ENCODE measurements at places on chromosomes 7 and 10. TPM values are rescaled to one million over a fixed set of nuclear protein-coding genes. Genes with fewer than 3 reads are reported as not detected.
A peak's percentile ranks its signal among the peaks of the same experiment; 100 is the strongest.

DNA sequence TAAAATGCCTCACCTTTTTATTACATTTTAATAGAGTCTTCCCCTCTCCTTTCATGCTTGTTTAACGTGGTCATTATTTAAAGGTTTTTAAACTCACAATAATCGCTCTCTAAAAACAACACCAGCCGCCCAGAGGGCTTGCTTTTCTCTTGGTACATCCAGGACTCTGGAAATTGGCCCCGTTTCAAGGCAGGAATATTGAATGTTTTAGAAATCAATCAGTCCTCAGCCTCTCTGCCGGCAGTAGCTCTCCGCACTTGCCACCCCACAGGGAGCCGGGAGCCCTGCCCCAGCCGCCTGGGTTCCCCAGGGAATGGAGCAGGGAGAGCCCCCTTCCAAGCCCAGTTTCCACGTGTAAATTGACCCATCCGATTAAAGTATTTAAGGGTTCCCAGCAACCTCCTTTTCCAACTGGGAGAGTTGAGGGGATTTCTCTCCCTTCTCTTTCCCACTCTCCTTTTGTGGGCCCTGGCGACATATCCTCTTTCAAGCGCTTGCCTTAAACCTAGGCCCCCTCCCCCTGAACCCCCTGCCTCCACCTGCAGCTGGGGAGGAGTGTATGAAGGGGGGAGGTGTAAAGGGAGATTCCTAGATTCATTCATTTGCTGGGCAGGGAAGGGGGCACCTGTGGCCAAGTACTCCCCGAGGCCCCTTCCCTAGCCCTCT, 1.9 kb downstream of the FGF8 start:
- no peak for DNase-seq

- DNase-seq, result no peak
Observed at GRCh38 chr7:68440866-68441265, 1157.4 kb upstream of the AUTS2 start.

DNA sequence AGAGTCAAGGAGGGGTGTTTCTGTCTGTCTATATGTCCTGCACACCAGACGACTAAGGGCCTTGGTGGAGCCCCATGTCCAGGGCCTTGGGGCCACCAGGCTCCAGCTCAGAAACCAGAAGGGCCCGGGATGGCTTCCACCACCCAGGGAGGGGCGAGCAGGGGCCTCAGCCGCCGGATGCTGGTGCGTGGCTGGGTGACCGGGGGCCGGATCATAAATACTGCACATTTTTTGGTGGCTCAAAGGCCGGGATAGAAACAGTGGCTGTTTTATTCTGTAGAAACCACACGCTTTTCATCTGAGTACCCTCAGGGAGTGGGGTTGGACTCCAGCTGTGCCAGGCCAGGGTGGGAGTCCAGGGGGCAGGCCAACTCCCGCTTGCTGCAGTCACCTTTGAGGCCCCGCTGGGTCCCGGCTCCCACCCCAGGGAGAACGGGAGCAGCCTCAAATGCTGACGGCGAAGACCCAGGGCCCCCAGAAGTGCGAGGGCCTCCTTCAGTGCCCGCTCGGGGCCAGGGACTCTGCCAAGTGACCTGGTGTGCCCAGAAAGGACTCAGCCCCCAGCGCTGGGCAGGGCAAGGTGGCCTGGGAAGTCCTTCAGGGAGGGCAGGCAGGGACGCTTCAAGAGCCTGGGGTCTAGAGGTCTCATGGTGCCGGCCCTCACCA, 28.2 kb downstream of the PDGFA start:
- no peak for DNase-seq

GRCh38 chr10:60848126-60848525, 69.8 kb downstream of the CDK1 start:
- no peak for DNase-seq

GRCh38 chr7:149238051-149238450, 1.4 kb upstream of the ZNF212 start:
- no peak for DNase-seq

DNA sequence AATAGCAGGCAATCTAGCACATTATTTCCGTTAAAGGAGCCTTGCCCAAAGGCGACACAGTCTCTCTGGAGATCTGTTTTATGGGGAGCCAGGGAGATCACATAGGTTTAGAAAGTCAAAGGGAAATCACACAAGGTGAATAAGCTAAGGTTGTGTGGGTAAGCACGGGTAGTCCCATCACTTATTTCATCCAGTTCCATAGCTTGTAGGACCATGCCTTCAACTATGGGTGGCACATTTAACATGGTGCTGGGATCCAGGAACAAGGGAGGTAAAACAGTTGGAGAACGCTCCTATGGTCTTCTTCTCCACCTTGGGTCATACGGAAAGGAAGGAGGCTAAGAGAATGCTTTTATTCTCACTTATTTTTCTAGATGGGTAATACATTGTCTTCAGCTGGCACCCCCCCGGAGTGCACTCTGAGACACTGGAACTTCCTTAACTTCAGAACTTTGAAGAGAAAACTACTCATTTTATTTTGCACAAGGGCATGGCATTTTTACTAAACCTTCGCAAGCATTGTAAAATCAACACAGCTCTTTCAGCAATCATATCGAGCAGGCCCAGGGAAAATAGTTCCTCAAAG, 435.4 kb downstream of the KIF20B start:
- DNase-seq, result peak; percentile 13

- DNase-seq, result no peak
Observed at GRCh38 chr7:122403113-122403512, 98.6 kb upstream of the FEZF1 start.

- peak; percentile 50 for DNase-seq
Observed at GRCh38 chr7:143362131-143363015, at the start of gene FAM131B. TSS of gene FAM131B (minus strand) at chr7:143362713. CDS start at chr7:143362603, 110 bp downstream.

DNA sequence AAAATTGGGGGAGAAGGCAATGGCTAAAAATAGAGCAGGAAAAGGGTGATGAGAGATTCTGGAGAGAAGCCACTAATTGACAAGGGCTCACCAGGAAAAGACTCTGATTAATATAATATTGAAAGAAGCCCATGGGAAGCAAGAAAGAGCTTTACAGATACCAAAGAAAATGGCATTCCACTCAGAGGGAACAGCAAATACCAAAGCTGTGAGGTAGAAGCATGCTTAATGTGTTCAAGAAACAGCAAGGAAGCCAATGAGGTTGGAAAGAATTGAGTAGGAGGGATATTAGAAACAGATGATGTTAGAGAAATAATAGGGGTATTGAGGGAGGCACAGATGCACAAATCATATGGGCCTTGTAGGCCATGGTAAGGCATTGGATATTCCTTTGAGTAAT, 130.1 kb downstream of the MYO3A start:
- DNase-seq, result no peak

GRCh38 chr10:106971411-106971831, 193.1 kb downstream of the SORCS1 start:
- DNase-seq, result no peak

DNA sequence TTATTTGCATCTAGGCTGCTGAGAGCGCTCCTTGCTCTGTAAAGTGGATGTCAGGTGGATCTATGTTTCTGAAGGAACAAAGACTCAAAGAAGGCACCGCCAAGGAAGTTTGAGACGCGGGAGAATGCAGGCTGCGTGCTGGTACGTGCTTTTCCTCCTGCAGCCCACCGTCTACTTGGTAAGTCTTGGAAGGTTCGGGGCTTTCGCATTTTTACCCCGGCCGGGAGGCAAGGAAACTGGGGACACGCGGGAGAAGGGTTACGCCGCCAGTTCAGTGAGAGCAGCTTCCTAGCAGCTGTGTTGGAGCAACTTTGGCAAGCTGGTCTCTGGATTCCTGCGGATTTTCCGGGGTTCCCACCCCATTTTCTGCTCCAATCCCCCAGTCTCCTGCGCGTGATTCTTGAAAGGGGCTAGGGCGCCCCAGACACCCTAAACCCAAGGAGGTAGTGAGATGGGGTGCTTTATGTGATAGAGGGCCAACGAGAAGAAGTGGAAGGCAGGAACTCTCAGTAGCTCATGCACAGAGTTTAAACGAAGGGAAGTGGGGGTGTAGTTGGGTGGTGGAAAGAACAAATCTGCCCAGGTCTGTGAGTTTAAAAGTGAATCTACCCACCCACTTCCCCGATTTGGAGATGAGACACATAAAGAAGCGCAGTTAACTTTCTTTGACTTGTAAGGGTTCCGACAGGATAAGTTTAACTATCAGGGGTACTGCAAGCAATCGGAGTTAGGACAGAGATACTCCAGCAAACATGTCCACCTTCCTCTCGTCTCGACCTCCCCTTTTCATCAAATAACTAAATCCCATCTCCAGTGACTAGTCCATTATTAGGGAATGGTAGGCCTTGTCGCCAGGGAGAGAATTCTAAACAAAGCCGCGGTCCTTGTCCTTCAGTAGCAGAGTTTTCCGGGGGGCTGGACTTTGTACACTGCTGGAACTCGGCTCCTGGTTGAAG, 2.5 kb downstream of the NXPH1 start:
- DNase-seq, result peak; percentile 17

- DNase-seq, result no peak
Observed at GRCh38 chr7:42217548-42217947, 19.5 kb downstream of the GLI3 start.

DNA sequence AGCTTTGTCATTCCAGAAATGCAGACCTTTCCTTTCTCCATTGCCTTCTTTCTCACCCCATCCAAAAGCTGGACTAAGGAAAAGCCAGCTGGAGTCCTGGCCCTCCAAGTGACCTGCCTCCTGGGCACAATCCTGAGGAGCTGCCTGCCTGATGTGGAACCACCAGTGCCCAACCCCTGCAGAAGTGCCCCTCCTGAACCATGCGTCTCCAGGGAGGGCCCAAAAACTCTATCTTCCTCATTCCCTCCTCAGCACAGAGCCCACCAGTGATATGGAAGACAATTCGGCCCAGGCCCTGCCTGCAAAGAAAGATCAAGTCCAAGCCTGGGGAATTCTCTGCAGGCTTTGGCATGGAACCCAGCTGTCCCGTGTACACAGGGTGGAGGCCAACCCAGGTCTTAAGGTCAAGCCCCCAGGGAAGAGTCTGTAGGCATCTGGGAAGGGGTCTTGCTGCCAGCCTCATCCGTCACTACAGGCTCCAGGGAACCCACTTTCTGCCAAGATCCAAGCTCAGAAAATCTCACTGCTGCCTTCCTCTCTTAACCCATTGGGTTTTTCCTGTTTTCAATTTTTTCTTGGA, 3.5 kb upstream of the GRID1 start:
- DNase-seq, result peak; percentile 2

DNA sequence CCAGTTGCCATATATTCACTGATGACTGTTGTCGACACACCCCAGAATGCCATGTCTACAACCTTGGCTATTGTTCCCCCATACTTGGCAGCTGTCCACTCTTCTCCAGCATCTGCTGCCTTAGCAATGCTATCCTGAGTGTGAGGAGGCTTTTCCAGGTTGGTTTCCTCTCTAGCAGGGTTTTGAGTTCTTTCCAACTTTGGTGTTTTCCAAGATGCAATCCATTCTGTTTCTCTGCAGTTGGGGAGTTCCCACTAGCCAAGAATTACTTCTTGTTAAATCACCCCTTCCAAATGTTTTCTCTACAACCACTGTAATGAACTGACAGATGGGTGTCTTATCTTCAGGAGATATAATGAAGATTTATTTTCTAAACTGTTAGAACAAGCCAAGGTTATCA, 617.4 kb downstream of the CCSER2 start:
- DNase-seq, result no peak

GRCh38 chr10:106582291-106582690, 582.2 kb downstream of the SORCS1 start:
- no peak for DNase-seq

DNA sequence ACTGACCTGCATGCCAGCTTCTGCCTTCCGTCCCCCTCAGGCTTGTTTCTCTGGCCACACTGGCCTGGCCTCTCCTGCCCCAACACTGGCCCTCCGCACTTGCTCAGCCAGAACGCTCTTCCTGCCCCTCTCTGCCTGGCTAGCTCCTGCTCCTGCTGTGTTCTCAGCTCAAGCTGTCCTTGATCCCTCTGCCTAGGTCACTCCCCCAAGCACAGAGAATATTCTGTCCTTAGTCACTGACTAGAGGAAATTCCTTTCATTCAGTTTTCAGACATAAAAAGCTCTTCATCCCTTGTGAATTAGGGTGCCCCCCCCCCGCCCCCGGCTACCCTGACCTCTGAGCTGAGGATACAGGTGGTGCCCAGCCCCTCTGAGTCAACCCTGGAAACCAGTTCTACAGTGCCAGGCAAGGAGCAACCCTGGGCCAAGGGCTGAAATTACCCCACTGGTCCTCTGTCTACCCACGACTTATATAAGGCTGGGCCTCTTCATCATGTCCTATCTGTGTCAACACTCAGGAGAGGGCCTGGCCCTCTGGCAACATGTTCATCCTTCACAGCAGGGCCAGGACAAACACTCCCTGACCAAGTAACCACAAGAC, 6.6 kb upstream of the SGPL1 start:
- DNase-seq, result no peak

DNA sequence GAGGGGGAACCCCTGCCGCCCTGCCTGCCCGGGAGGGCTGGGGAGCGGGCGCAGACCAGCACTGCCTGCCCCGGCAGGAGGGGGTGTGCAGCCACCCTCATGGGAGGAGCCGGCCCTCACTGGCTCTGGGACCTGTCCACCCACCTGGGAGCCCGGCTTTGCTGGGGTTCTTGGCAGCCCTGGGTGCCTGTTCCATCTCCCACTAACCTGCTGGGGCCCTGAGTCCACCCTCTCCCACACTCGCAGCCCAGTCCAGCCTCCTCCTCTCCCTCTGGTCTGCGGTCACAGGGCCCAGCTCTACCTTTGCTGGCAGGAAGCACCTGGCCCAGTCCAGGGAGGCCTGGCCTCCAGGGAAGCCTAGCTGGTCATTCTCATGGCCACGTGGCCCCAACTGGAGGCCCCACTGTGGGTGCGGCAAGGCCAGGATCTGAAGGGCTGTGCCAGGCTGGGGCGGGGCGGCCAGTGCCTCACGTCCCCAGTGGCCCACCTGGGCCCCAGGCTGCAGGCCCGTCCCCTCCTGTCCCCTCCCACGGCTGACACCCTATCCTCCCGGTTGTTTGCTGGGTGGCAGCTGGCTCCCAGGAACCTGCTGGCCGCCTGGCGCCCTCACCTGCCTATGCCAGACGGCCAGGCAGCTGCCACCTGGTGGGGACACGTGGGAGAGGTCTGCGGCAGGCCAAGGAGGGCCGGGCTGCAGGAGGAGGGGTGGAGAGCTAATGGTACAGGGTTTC, at the start of gene TMEM184A:
Gene TMEM184A (minus strand): TSS at position 393 of the 731 bp plus-strand sequence. CDS start 721 bp downstream, outside the sequence.
- DNase-seq, result peak; percentile 74

- DNase-seq, result no peak
Observed at GRCh38 chr7:83178066-83178465, 15.4 kb upstream of the PCLO start.

The KIF11 gene
- 55.7 TPM for total RNA-seq

The GNGT1 gene
- 0.63 TPM for total RNA-seq

The NFE2L3 gene
- total RNA-seq, result 68.6 TPM

The CLDN12 gene
- 39.4 TPM for total RNA-seq

The COL26A1 gene
- total RNA-seq, result 70.9 TPM

The CAMK2B gene
- 0.44 TPM for total RNA-seq
